ENCODE measurements at places on chromosomes 6 and 20. TPM values are rescaled to one million over a fixed set of nuclear protein-coding genes. Genes with fewer than 3 reads are reported as not detected.

Gene RIMS4
- 0.75 TPM for total RNA-seq

Gene LKAAEAR1
- total RNA-seq: not detected

Gene MYO6
- 62.6 TPM for total RNA-seq

DNA sequence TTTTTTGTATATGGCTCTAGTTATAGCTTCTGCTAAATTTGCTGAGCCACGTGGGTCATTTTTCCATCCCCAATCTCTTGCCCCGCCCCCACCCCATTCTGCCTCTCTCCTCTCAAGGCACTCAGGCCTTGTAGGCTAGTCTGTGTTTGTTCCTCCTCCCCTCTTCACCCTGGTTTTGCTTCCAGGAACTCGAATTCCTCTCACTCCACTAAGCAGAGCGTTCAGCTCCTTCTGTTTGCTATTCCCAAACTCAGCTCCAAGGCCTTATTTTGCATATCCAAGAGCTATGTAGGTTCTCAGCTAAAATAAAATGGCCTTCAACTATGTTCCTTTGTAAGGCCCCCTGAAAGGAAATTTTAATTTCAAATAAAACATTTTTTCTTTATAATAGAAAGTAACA is 1293.7 kb downstream of the EPHA7 start:
- H3K4me3 ChIP-seq: no peak overlapping the region
- no peaks in the 10 kb centered on the region for H3K27me3 ChIP-seq
- no peak overlapping the region for H3K27ac ChIP-seq
- peaks cover 12% of the 10 kb centered on the region for H3K4me1 ChIP-seq
- DNase-seq: no peak

GRCh38 chr6:90523779-90524310 is 63.0 kb downstream of the MAP3K7 start:
- no peak overlapping the region for H3K27ac ChIP-seq
- H3K4me3 ChIP-seq: no peak overlapping the region
- no peak for DNase-seq
- no peaks in the 10 kb centered on the region for H3K27me3 ChIP-seq
- H3K4me1 ChIP-seq: peaks cover 2% of the 10 kb centered on the region
- peaks cover 35% of the 10 kb centered on the region for H3K36me3 ChIP-seq

DNA sequence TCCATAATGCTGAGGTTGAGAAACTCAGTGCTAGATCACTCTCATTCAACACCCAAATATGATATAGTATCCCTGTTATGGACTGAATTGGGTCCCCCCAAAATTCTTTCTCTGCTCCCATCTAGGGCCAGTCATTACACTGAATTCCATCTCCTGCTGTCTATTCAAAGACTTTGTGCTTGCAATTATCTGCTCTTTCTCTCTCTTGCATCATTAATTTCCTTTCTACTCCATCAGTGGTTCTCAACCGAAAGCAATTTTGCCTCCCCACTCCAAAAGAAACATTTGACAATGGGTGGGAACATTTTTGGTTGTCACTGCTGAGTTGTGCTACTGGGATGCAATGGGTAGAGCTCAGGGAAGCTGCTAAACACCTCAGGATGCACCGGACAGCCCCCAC is 271.5 kb upstream of the CDYL start:
- DNase-seq: no peak
- peaks cover 12% of the 10 kb centered on the region for H3K4me1 ChIP-seq
- no peak overlapping the region for H3K27ac ChIP-seq
- H3K4me3 ChIP-seq: no peak overlapping the region
- no peaks in the 10 kb centered on the region for H3K36me3 ChIP-seq

- H3K27me3 ChIP-seq: no peaks in the 10 kb centered on the region
- H3K36me3 ChIP-seq: peaks cover 5% of the 10 kb centered on the region
- H3K4me3 ChIP-seq: no peak overlapping the region
- H3K4me1 ChIP-seq: peaks cover 50% of the 10 kb centered on the region
- DNase-seq: no peak
Measured at GRCh38 chr20:25543068-25543467, 42.3 kb downstream of the NINL start.

DNA sequence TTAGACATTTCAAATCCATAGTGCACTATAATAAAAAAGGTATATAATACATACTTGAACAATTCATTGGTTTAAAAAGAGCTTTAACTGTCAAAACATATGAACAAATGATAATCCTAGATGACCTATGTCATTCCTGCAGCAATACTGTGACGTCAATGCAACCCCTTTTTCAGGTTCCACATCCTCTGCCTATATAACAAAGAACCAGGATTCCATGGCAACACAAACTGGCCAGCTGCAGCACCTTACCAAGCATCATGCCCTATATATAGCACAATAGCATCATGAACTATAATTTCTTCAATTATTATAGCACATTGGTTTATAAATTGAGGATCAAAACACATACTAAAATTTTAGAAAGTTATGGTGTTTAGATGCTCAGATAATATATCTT is 578 bp upstream of the PTCHD4 start:
- DNase-seq: no peak
- no peak overlapping the region for H3K4me3 ChIP-seq
- no peak overlapping the region for H3K27ac ChIP-seq
- peaks cover 3% of the 10 kb centered on the region for H3K36me3 ChIP-seq

Data from osteocyte (in vitro differentiated cells).